Activated CD4-positive, alpha-beta T cell treated with anti-CD3 and anti-CD28 coated beads for 4 hours (primary cell): ENCODE measurements at places on chromosomes 7 and 10.

DNA sequence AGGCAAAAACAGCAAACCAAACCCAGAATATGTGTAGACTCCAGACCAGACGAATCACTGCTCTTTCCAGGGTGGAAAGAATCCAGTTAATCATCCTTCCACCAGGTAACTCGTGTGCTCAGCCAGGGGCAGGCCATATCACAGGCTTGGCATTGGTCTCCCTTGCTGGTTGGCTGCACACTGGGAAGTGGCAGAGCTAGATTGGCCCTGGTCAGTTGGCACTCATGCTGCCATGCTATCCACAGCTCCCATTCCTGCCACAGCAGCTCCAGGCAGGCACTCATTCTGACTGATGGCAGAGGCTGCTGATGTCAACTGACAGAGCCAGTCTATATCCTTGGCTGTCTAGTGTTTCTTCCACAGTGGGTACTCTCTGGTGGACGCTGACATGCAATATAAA, 9.7 kb upstream of the GDF10 start:
- no peak for DNase-seq

DNA sequence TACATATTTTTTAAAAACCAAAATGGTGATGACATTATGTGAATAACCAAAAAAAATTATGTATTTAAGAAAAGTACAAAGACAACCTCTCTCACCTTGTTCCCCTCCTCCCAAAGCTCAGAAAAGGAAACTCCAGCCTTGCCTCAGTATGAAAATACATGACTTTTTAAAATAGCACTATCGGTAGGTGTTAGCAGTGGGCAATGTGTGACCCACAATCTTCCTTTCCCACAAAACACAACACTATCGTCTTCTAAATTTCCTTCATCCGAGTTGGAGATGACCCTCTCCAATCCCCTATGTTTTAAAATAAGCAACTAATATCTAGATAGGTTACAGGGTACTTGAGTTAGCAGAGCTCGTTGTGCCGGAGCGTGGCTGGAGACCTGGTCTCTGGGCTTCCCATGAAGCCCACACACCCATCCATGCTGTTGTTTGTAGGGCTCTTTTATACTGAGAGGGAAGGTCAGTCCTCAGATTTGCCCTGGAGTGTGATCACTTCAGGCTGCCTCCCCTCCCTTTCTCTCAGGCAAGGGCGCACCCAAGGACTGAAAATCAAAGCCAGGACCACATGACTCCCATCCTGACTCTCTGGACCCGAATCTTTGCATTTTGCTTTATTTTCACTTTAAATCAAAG, 107.6 kb downstream of the JAZF1 start:
- DNase-seq = no peak

DNA sequence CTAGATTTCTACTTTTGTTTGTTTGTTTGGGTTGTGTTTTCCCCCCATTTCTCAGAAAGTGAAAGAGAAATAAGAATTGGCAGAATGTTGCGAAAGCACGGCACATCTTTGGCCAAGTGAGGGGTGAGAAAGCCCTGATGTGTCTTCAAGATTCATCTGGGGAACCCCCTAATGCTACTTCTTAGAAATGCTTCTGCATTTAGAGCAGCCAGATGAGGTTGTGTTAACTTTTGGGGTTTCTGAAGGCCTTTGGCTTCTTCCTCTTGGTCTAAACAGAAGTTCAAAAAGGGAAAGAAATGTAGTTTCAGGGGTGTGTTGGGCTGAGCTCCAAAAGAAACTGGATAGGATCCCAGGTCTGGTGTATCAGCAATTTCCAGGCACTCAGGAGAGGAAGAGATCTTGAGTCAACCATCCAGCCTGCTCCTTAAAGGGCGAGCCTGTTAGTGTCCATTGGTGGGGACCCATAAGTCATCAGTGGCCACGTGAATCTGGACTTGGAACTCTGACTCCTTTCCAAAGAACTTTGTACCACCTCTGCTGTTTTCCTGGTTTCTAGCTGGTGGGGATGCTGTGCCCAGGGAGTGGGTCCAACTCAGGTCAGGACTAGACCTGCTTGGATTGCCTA, 6.5 kb downstream of the DUSP5 start:
- DNase-seq = peak; percentile 62

GRCh38 chr7:103382032-103382402, 34.6 kb downstream of the PSMC2 start:
- DNase-seq = no peak

GRCh38 chr10:34491678-34492077, 323.4 kb downstream of the PARD3 start:
- no peak for DNase-seq

- DNase-seq = peak; percentile 5
Observed at GRCh38 chr7:22452142-22452959, 47.6 kb downstream of the STEAP1B start.

DNA sequence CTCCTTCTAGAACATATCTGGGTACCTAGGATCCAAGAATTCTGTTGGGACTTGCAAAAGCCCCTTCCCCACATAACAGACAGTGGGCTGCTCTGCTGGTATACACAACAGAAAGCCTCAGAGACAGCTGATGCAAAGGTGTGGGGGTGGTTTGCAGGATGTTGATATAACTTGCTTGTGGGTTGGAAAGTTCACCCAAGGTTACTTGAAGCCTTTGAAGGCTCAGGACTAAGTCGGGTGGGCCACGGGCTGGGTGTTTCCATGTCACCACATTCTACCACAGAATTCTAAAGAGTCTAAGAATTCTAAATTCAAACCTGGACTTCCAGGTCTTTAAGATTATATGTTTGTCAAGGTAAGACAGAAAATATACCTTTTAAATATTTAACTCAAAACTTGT, 7.4 kb upstream of the NRCAM start:
- no peak for DNase-seq

- no peak for DNase-seq
Observed at GRCh38 chr10:130025326-130025725, 61.3 kb upstream of the EBF3 start.

- DNase-seq = no peak
Observed at GRCh38 chr10:69802424-69803161, 887 bp downstream of the COL13A1 start.

- no peak for DNase-seq
Observed at GRCh38 chr7:137839903-137840779, 6.6 kb downstream of the DGKI start.

GRCh38 chr7:73856941-73857340, 4.0 kb upstream of the TMEM270 start:
- DNase-seq = no peak

DNA sequence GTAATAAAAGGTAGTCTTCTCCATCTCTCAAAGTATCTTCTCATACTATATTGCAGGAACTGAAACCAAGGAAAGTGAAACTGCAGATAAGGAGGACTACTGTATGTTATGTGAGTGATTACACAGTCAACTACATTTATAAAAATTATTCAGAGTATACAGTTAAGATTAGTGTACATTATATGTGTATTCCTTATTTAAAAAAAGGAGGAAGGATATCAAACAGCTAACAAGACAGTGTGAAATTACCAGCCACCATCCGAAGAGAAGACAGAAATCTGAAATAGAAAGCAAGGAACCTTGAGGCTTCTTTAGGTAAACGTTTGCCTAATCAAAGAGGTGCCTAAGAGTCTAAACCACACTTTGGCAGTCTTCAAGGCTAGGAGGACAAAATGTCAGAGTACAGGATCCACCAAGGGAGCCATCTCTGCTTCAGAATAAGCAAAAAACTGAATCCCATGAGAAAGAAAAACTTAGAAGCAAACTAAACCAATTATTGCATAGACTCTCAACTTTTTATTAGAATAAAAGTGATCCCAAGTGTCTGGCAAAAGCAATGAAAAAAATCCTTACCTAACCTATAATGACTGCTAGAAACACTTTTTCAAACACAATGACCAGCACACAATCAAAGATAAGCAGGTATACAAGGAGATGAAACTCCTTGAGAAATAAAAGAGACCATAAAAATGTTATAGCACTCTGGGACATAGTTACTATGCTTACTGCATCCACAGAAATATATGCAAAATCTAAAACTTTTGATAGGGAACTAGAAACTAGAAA, 6.4 kb downstream of the USP6NL start:
- DNase-seq = no peak

GRCh38 chr7:102933763-102934162, 21.0 kb downstream of the LRRC17 start:
- no peak for DNase-seq

DNA sequence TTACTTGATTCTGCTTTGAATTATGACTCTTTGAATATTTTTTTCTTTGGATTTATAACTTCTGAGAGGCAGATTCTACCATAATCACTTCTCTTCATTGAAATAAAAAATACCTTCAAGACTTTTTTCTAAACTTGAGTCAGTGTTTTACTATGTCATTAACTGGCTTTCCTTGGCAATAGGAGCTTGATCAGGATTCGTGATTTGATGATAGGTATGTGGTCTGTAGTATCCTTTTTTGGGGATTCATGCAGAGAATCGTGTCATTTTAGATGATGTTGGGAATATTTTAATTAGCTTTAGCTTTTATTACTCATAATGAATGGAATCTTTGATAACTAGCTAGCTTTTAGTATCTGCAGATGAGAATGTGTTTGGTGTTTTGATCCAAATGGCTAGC, 83.3 kb downstream of the PHTF2 start:
- DNase-seq = no peak

DNA sequence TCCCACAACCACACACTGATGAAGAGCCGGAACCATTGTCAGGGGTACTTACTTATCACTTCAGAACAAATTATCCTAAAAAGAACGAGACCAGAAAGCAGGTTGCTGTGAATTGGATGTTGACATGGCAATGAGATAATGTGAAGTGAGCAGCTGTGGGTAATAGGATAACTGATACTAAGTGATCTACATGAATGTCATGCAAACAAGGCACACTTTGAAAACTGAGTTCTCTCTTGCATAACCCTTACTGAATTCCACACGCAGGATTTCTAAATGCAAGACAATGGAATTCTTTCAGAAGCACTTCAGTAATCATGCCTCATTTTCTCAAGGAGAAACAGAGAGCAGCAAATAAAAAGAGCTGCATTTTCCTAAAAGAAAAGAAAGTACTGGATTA, 242.5 kb upstream of the TMEM229A start:
- DNase-seq = no peak

GRCh38 chr7:157404845-157405481, 68.2 kb downstream of the DNAJB6 start:
- DNase-seq = no peak

GRCh38 chr7:35448486-35448885, 194.6 kb upstream of the TBX20 start:
- DNase-seq = no peak

DNA sequence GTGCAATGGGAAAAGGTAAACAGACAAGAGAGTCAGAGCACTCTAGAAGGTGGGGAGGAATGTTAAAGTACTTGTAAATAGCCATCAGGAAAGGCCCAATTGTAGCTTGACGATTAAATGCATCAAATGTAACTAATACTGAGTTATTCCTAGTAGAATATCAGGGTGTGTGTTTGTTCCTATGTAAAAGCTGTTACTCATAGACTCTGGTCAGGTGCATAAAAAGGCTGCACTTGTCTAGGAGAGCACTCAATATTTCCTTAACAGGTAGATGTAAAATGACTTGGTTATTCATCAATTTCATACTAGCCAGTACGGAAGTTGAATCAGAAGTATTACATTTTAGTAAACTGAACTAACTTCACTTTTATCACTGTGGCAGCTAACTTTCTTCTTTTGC, 179.7 kb upstream of the AGR3 start:
- no peak for DNase-seq

- DNase-seq = no peak
Observed at GRCh38 chr10:123147635-123148413, at the start of gene HMX2. Gene HMX2 (plus strand): TSS chr10:123148136. CDS start chr10:123148379, 243 bp downstream.

- no peak for DNase-seq
Observed at GRCh38 chr7:49776994-49777393, 3.6 kb downstream of the VWC2 start.

DNA sequence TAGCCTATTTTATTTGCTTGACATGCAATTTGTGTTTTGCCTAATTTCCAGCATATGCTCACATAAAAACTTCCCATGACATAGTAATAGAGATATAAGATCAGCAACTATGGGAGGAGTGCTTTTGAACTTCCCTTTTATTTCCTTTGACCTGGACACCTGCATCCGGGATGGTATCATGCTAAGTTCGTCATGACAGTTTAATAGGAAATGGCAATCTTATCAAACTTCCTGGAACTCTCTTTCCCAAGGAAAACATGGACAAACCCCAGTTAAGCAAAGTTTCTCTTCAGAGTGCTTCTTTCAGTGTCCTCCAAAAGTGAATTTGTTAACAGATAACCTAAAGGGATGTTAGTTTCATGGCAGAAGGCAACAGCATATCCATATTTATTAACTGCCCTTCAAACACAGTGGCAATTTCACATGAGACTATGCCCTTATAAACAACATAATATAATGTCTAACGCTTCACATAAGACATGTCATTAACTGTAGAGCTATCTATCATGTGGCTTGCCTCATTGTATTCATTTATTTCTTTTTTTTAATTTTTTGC, 474.7 kb upstream of the SEMA3A start:
- no peak for DNase-seq
